8988T (cell line): ENCODE measurements at places on chromosomes 12 and 14.

DNA sequence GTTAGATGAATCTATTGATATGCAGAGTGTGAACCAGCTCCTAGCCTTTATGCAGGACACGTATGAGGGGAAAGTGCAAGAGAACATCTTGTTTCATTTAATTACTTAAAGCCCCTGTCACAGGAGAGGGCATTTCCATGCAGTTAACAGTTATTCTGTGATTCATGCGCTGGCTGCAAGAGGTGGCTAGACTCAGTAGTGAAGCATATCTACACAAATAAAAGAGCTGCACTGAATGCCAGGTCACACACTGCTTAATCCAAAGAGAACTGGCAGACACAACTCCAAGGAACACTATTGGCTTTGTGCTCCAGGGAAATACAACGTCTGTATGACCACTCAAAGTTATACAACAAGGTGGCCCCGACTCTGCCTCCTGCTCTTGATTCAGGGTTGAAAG is 394.1 kb downstream of the C12orf75 start:
- DNase-seq: no peak

DNA sequence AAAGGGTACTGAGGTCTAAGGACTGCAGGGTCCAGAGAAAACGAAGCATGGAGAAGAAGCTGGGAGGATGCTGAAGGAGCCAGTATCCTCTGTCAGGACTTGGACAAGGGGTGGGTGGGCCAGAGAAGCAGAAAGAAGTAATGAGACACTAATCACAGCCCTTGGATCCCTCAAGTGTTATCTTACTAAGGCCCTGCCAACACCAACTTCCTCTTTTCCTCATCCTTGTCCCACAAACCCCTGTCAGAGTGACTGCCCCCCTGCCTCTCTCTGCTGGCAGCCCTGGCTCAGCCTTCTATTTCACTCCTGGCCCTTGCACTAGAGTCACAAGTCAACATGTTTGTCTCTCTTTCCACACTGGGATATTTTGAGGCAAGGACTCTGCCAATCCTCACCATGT is 3.8 kb upstream of the ASIC1 start:
- no peak for DNase-seq

GRCh38 chr14:69789118-69789640 is 7.9 kb downstream of the SLC10A1 start:
- no peak for DNase-seq

DNA sequence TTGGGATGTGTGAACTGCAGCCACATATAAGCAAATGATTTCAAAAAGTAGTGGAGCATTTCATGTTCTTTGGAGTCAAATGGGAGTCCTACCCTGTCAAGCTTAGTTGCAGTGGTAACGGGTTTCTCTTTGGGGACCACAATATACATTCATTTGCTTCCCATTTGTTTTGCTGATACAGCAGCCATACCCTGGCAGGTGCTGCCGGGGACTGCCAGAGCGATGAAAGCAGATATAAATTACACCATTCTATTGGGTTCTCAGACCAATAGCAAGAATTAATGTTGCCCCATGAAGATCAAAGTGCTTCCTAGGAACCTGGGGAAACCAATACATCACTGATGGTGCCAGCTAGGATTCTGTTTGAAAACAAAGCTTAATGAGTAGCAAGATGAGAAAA is 1621.5 kb upstream of the FLRT2 start:
- DNase-seq: no peak

DNA sequence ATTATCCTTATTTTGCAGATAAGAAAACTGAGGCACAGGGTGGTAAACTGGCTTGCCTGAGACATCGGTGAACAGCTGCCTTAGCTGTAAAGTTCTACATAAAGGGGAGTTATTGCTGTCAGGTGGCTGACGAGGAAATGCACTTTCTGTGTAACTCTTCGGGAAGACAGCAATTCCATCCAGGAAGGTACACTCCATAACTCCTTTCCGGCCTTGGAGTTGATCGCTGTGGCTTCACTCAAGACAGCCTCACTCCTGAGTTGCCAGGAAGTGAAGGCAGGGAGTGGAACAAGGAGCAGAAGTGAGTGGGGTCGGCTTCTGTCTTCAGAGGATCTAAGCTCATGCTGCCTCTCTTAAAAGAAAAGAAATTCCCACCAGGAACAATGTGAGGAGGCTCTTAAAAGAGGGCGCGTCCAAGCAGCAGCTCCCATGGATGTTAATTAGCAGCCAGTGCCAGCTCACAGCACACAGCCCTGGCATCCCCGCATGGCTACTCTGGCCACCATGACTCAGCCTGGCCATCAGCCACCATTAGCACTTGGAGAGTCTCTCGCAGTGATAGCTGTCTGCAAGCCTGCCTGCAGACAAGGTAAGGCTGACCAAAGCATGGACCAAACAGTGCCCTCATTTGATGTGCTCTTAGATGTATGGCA is 60.3 kb downstream of the NUAK1 start:
- DNase-seq: no peak

- DNase-seq: no peak
Observed at GRCh38 chr12:45408729-45409114, 192.8 kb downstream of the ANO6 start.

DNA sequence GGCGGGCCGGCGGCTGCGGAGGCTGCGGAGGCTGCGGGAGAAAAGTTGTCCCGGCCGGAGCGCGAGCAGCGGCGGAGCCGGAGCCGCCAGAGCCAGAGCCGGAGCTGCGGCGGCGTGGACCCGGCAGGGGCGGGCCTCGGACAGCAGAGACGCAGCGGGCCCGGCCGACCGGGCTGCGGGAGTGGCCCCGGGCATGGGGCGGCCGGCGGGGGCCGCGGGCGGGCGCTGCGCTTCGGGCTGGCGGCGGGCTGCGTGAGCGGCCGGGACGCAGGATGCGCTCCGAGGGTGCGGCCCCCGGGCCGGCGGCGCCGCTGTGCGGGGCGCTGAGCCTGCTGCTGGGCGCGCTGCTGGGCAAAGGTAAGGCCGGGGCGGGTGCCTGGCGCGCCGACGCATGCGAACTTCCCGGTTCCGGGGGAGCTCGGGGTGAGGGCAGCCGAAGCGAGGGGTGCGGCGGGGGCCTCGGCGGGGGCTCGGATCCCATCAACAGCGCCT is at the start of gene TMEM132C:
Gene TMEM132C (plus strand): TSS at position 40 of the 492 bp plus-strand sequence. CDS start 233 bp downstream, at position 273.
- DNase-seq: no peak

GRCh38 chr12:93632383-93632782 is 44.8 kb upstream of the CRADD start:
- no peak for DNase-seq

- DNase-seq: no peak
Observed at GRCh38 chr12:124389138-124389724, 94.3 kb downstream of the RFLNA start.

DNA sequence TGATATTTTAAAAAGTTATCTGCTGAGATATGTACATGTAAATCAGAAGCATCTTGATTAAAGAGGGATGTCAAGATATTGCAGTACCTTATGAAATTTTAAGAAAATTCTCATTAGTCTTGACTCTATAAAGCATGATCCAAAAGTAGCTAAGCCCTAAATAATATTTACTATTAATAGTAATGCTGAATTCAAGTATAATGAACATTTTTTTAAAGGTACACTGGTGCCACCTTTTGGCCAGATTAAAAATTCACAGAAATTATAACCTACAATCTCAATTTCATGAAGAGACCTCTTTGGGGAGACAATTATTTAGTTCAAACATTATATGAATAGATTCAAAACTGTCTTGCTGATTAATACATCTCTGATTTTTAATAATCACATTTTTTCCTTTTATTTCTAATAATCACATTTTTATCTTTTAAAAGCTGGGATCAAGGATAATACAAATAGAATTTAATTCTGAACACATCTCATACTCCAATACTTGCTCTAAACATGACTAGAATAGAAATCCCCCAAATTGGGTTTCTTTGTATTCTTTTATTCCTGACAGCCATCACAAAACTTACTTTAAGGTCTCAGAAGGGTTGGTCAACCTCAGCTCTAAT is 13.4 kb downstream of the AKAP5 start:
- no peak for DNase-seq

DNA sequence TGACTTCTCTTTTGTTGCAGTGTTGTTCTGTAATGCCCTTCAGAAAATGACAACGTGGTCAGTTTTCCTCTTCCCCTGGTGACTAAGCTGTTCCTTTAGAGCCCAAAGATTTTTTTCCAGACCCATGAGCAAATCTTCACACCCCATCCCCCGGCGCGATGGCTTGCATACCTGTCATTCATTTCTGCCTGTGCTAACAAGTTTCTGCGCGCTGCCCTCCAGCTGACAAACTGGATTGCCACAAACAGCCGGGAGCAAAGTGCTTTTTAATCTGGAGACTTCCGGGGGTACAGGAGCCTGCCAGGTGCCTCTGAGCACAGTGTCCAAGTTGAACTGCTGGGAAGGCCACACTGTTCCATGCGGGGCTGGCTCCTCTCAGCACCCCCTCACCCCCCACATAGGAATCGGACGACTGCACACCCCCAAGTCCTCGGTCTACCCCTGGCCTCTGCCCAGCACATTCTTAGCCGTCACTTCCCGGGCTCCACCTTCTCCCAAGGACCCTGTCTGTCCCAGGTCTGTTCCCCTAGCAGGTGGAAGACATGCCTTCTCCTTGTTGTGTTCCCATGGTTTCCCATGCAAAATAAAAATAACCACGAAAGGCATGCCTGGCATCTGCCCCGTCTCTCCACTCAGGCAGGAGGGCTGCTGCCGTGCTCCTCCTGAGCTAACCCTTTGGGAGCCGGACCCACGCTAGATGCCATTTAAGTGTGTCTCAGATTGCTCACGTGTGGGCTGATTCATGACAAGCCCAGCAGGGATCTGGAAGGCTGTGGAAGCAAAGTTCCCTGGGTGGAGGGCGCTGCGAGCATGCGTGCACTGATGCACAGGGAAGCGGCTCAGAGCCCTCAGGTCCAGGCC is 14.1 kb downstream of the RILPL1 start:
- peak; percentile 45 for DNase-seq

DNA sequence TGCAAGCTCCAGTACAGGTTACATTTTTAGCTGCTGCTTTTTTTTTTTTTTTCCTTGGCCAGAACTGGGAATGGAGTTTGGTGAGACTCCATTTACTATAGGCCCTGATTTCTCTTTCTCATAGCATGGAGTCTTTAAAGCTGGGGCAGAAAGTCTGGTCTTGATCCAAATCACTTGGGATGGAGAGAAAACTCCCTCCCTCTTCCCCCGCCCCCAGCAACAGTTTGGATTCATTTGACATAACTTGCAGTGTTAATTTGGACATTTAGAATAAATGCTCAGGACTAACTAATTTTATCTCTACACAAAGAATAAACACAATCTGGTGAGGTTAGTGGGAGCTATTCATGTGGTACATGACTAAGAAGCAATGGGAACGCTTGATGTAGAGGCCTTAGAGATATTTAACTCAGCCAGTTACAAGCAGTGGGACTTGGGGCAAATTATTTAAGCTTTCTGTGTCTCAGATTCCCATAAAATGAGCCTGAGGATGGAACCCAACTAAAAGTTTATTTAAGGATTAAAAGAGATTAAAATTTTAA is 107.3 kb upstream of the ARHGAP5 start:
- no peak for DNase-seq

DNA sequence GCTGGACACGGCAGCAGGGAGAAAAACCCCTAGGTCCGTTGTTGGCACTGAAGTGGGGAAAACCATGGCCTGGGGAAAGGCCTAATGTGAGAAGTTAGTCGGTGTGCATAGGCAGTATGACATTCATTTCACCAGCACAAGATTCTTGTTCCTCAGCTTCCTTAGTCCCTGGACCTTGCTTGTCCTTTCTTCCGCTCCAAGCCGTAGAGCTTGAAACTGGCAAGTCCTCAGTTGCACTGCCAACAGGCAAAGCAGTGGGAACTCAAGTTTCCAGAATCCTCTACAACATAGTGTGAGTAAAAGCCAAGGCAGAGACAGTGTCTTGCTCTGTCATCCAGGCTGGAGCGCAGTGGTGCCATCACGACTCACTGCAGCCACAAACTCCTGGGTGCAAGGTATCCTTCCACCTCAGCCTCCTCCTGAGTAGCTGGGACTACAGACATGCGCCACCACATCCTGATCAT is 138.5 kb upstream of the AMIGO2 start:
- DNase-seq: no peak

- no peak for DNase-seq
Observed at GRCh38 chr14:33768458-33768830, 182.4 kb downstream of the EGLN3 start.

DNA sequence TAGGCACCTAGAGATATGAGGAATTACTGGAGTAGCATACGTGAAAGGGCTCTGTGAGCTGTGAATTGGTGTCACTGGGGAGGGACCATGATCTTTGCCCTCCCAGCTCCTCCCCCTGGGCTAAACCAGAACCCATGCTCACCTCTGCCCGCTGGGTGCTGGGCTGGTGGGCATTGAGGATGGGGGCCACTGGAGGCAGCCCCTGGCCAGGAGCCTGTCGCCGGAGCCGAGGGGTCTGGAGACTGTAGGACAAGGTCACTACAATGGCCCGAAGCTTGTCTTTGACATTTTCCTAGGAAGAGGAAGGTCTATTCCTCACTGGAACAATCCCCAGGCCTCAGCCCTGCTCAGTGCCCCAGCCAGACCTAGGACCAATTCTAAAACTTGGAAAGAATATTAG is 11.6 kb downstream of the ITGA7 start:
- DNase-seq: no peak

DNA sequence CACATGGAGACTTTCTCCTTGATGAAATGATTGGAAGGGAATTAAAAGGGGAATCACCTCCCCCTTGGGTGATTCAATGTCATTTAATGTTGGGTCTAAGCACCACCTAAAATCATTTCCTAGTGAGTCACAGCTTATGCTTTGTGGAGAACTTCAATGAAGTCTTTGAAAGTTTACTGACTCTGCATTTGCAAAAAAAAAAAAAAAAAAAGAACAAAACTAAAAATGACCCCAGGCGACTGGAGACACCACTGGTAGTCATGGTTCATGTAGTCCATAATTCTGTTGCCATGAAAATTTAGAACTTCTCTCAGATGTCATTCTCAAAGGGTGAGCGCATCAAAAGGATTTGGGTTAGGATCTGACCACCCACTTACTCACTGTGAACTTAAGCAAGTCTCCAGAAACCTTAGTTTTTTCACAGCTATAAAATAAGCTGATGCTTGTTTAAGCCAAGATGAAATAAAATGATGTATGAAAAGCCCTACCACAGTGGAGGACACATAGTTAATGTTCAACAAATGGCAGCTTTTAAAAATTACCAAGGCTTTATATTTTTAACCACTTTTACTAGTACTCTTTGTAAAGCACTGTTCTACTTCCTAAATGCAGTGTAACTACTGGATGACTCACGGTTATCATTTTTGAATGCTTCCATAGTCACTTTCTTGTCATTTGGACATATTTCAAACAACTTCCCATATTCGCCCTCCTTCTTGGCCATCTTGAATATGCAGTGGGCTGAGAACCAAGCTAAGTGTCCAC is 18.1 kb upstream of the KSR2 start:
- DNase-seq: no peak

- no peak for DNase-seq
Observed at GRCh38 chr12:20289520-20289919, 78.8 kb upstream of the PDE3A start.

DNA sequence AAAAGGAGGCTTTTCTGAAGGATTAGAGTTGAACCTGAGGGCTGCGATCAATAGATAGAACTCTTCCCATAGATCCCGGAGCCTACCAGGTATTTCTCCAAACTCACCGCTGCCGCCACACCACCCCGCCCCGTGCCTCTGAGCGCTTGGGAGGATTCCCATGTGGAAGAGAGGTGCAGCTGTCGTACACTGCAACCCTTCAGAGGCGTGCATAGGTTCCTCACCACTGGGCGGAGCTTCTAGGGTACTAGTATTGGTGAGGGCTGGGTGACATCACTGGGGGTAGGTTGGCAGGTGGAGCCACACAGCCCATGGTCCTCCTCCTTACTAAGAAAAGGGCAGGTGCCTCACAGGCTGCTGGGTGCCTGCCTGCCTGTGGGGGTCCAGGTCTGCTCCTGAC is 127.0 kb downstream of the TSPAN9 start:
- no peak for DNase-seq
